ENCODE measurements at places on chromosomes 13 and 19.
A peak's percentile ranks its signal among the peaks of the same experiment; 100 is the strongest.

DNA sequence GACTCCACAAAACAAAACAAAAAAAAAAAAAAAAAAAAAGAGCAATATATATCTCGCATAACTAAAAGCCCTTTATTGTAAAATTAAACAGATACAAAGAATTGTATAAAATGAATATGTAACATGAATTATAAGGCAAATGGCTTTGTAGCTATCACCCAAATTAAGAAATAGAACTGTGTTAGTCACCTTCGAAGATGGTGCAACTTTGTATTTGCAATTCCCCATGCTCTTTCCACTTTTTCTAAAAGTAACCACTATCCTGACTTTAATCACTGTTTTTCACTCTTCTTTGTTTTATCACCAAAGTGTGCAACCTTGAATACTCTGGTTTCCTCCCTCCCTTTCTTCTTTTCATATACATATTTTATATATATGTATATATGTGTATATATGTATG, 57.1 kb upstream of the HTR2A start:
- DNase-seq = no peak

GRCh38 chr13:97474349-97474980, 40.5 kb downstream of the RAP2A start:
- DNase-seq = no peak

DNA sequence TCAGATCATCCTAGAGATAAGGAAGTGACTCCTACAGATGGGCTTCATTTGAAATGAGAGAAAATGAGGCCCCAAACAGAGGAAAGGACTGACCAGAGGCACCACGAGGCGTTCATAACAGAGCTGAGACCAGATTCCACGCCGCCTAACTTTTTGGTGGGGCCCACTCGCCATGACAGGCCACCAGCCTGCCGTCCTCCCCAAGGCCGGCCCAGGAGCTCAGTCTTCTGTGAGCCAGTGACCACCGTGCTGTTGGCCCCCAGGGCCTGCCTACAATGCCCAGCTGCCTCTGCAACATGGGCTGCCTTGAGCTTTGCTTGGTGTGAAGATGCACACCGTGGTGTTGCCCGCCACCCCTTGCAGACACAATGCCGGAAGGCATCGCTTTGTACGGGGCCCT, 40.5 kb downstream of the TSHZ3 start:
- DNase-seq = no peak

DNA sequence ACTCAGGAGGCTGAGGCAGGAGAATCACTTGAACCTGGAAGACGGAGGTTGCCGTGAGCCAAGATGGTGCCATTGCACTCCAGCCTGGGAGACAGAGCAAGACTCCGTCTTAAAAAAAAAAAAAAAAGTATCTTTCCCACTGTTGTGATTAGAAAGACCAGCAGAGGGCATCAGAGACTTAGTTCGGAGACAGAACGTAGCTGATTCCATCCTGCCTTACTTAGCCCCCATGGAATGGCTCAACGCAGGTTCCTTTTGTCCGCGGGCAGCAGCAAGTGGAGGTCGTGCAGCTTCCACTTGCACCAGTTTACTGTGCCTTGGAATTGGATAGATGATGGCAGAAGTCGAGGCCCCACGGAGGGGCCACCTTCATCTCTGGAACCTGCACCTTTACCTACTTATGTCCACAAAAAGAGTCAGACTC, 8.1 kb downstream of the TIMM29 start:
- DNase-seq = peak; percentile 44

DNA sequence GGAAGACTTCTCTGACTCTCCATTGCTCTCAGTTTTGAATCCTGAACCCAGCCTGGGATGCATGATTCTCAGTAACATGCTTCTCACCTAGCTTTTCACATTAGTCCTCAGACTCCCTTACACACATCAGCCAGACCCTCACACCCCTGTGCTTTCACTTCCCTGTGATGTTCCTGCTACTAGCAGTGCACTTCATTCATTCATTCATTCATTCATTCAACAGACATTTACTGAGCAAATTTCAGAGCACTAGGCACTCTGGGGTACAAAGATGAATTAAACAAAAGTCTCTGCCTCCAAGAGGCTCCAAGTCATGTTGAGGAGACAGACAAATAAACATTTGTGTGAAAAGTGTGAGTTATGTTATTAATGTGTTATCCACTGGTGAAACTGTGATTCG, 145.2 kb downstream of the RXFP2 start:
- DNase-seq = no peak

DNA sequence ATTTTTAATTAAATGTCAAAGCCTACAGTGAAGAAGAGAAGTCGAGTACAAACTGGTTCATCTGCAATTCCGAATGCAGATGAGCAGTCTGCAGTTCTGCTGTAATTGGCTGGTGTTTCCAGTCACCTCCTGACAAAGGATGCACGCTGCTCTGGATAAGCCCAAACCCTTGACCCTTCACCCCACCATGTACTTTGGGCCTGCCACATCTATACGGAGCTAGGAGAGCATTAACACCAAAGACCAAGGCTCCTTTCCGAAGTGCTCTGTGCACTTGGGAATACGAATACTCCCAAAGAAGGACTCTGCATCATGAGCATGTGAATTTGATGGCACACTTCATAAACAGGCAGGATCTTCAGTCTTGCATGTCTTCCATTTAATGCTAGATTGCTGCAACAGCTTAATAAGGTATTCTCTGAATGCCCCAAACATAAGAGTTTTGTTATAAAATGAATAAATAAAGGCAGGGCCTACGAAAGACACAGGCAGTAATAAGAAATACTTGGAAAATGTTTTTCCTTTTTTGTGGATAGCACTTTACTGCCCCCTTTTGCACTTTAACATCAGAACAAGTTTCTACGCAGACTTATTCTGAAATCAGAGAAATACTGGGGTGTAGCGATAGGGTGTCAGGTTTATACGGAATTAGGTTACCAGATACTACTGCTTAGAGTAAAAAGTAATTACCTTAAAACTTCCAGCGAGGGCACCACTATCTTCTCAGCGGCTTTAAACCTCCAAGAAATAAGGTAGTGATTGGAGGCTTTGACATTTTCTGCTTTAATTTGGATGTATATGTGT, 15.0 kb downstream of the EFNB2 start:
- no peak for DNase-seq

GRCh38 chr13:112721198-112722104, 31.6 kb downstream of the ATP11A start:
- no peak for DNase-seq

DNA sequence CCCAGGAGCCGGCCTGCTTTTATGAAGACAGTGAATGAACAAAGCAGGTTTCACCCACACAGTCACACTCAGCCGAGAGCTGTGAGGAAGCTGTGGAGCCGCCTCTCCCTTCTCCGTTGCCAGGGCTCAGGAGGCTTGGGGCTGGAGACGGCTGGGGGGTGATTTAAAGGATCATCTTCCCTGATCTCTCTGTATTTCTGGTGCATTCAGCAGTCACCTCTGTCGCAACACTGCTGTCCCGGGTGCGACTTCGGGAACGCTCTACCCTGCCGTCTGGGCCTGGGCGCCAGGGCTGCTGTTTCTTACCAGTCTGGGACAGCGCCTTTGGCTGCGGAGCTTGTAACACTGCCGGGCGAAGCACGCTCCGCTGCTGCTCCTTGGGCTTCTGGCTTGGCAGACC, 18.1 kb downstream of the CAPS start:
- DNase-seq = no peak

DNA sequence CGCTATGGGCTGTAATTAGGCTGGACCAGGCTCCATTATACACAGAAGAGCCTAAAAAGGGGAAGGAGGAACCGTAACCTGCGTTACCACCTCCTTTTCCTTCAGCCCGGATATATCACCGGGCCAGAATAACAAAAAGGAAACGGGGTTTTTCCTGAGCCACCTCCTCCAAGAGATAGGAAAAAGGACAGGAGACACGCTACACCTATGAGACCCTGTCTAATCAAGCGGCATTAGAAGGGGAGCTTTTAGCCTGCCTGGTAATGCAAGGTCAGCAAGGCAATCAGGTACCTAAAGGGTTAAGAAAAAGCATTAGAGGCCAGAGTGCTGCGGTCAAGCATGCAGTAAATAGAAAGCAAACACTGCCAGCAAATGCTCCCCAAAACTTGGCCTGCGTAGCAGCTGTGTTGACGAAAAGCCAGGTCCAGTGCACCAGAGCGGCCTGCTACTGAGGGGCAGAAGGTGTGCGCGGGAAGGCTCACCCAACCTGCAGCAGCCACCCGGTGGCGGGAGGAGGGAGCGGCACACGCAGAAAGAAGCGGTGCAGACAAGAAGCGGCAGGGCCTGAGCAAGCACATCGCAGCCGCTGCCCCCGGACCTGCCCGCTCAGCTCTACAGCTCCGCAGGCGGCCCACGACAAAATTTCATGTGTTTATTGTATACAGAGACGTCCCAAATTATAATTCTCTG, 1466.1 kb downstream of the UQCRFS1 start:
- no peak for DNase-seq

GRCh38 chr13:31962731-31963370, 68.7 kb upstream of the FRY start:
- no peak for DNase-seq

DNA sequence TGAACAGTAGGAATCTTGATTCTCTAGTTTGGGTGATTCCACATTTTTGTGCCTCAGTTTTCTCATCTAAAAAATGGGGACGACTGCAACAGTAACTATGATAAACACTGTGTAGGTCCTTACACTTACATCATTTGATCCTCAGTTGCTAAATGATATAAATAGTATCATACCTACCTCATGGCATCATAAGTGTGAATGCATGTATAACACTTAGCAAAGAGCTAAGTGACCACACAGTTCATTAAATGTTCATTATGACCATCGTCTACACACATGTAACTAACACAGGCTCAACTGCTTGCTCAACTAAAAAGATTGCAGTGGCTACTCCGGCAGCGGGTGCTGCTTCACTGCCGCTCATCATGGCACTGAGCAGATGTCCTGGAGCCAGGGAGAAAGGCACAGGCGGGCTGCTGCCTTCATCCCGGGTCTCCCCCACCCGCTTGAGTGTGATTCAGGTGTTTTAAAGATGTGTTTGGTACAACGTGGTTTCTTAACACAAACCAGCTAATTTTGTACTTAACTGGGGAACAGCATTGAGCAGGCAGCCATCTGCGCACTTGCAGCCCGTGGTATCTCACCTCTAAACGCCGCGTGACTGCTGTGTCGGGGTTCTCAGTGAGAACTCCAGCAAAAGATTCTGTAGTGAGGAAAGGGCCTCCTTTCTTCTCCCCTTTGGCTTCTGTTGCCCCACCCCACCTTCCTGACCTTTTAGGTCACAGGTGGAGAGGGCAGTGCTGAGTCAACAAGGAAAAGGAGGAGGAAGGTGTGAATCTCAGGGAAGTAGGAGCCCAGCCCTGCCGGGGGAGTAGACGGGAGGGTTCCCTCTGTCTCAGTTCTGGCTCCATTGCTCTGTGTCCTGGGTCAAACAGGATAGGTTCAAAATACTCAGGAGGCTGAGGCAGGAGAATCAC, 11.7 kb upstream of the ACTN4 start:
- DNase-seq = no peak

GRCh38 chr19:55460670-55461258, 678 bp downstream of the ISOC2 start:
- no peak for DNase-seq

DNA sequence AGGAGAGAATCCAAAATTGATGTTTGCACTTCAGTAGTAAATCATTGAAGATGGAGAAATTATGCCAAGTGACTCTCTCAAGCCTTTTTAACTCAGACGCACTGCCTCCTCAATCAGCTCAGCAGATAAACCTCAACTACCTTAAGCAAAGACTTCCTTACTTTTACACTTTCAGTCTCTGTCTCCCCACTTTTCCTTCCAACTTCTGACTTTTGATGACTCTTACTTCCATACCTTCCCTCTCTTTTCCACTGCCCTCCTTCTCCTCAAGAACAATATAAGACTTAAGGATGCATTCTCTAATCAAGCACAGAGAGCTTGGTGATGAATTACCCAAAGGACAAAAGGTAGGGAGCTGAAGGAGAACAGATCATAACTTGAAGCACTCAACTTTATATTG, 4.8 kb upstream of the DACH1 start:
- DNase-seq = no peak

DNA sequence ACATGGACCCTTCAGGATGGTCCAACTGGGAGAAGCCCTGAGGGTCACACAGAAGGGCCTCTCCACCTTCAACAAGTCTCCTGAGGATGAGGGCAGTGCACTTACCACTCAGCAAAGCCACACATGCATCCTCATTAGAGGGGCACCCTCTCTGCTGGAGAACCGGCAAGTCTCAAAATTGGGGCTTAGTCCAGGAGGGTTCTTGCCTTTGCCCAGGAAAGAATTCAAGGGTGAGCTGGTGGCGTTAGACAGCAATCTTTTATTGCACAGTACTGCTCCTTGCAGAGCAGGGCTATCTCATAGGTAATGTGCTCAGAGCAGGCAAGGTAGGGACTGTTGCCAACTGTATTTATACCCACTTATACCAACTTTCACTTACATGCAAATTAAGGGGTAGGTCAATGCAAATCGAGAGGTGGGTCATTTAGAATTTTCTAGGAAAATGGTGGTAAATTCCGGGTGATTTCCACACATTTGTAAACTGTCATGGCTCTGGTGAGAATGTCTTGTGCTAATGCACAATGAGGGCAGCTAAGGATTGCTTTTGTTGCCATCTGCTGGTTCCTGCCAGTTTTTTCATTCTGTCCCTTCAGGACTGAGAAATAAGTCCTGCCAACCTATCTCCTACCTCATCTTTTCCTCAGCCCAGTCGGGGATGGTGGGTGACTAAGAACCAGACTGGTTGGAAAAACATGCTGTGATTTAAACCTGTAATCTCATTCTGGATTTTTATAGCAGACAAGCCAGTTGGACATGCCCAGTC, 27.8 kb upstream of the IGSF23 start:
- DNase-seq = no peak

GRCh38 chr13:63855457-63856118, 2439.9 kb upstream of the PCDH20 start:
- no peak for DNase-seq

DNA sequence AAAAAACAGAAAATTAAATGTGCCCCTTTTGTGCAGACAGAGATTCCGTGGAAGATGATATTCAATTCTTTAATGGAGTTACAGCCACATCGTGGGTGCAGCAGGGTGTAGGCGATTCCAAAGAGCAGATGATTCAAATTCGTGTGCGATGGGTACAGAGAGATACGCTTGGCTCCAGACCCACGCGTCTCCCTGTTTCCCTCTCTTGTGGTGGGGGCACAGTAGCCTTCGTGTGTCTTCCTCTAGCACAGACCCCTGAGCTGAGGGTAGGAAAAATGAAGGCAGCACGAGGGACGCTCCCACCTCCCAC, 4.8 kb downstream of the TSPAN16 start:
- no peak for DNase-seq

GRCh38 chr13:73849292-73849691, 284.9 kb downstream of the KLF12 start:
- DNase-seq = no peak

Measured in NCI-H1930 (cell line).